ENCODE measurements at places on chromosomes 2 and 18. TPM values are rescaled to one million over a fixed set of nuclear protein-coding genes. Genes with fewer than 3 reads are reported as not detected.

LRRC30 gene
- total RNA-seq, result not detected

SCTR gene
- total RNA-seq, result not detected

IL1A gene
- total RNA-seq, result not detected

ZNF142 gene
- total RNA-seq, result 5.7 TPM

EPHA4 gene
- total RNA-seq, result 7.1 TPM

LIPT1 gene
- total RNA-seq, result 8.0 TPM

GPBAR1 gene
- not detected for total RNA-seq

COL4A3 gene
- total RNA-seq, result 8.3 TPM

SGO2 gene
- total RNA-seq, result 2.6 TPM

SCG2 gene
- 36.4 TPM for total RNA-seq

ST8SIA3 gene
- not detected for total RNA-seq

PKP4 gene
- 25.8 TPM for total RNA-seq

CRYBA2 gene
- not detected for total RNA-seq

MIB1 gene
- total RNA-seq, result 57.5 TPM

CNPPD1 gene
- 32.3 TPM for total RNA-seq

MFSD6 gene
- total RNA-seq, result 3.2 TPM

STAT4 gene
- 4.1 TPM for total RNA-seq

CXCR2 gene
- not detected for total RNA-seq

MYO3B gene
- total RNA-seq, result 0.47 TPM

KCNG3 gene
- total RNA-seq, result not detected

MC4R gene
- total RNA-seq, result not detected

SPATA3 gene
- total RNA-seq, result not detected

GRP gene
- total RNA-seq, result not detected

SNORC gene
- 0.83 TPM for total RNA-seq

ALLC gene
- not detected for total RNA-seq

All from smooth muscle cell of the coronary artery (primary cell).